Stimulated activated CD4-positive, alpha-beta T cell treated with anti-CD3 and anti-CD28 coated beads, Interleukin-1b, Interleukin-23, amount 100 ng/mL, for 1 hour (primary cell): ENCODE measurements at places on chromosomes 2 and 18.

DNA sequence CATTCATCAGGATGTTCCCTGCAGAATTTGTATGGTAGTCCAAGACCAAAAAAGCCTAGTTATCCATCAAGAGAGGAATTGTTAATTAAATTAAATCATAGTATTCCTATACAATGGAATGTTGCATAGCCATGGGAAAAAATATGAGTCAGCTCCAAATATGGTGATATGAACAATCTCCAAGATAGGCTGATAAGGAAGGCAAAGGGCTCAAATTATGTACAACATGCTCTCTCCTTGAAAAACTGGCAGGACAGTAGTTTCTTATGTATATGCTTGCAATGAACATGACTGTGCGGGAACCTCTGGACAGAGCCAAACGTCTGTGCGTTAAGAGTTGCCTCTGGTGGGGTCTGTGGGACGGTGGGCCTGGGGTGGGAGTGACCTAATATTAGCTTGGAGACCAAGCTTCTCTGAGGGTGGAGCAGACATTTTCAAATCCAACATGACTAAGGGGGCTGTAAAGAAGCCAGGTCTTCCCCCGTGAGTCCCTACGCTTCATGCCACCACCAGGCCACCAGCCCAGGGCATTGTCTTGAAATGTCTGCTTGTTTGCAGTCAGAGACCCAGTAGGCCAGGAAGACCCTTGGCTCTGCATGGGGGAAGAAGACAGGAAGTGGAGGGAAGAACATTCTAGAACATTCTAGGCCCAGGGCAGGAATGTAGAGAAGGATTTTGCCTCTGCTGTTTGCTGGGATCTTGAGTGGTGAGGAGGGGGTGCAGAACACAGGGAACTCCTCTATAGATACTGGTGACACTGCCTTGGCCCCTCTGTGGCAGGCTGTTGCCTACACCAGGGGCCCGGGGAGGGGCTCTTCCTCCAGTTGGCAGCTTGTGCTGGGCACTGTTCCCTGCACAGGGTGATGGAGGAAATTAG, 244.0 kb upstream of the HS6ST1 start:
- no peak for DNase-seq

DNA sequence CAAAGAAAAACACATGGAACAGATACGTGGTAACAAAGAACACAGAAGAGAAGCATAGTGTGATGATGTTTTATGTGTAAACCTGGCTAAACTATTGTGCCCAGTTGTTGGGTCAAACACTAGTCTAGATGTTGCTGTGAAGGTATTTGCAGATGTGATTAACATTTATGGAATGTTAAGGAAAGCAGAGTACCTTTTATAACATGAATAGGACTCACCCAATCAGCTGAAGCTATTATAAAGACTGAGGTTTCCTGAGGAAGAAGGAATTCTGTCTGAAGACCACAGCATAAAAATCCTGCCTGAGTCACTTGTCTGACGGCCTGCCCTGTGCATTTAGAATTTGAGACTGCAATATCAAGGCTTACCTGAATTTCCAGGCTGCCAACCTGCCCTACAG, 253.1 kb downstream of the DYM start:
- no peak for DNase-seq

- DNase-seq = no peak
These were observed 16.2 kb downstream of the SS18 start for GRCh38 chr18:26074246-26074645.

DNA sequence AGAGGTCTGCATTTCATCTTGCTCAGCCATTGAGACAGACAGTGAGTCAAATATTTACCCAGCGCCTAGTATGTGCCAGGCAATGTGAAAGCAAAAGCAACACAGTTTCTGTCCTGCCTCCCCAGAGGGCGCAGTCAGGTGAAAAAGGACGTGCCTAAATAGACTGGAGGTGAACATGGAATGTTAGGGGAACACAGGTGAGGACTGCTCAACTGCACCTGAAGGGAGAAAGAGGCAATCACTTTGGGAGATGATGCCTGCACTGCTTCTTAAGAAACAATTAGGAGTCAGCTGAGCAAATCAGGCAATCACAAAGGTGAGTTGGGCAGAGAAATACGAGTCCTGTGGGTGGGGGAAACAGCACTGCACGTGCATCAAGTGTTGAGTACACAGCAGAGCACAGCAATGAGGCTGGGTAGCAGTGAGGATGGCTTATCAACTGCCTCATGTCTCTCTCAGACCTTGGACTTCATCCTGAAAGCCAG, 218.3 kb upstream of the SMAD7 start:
- DNase-seq = no peak

GRCh38 chr2:204074456-204074855, 137.9 kb downstream of the ICOS start:
- no peak for DNase-seq

DNA sequence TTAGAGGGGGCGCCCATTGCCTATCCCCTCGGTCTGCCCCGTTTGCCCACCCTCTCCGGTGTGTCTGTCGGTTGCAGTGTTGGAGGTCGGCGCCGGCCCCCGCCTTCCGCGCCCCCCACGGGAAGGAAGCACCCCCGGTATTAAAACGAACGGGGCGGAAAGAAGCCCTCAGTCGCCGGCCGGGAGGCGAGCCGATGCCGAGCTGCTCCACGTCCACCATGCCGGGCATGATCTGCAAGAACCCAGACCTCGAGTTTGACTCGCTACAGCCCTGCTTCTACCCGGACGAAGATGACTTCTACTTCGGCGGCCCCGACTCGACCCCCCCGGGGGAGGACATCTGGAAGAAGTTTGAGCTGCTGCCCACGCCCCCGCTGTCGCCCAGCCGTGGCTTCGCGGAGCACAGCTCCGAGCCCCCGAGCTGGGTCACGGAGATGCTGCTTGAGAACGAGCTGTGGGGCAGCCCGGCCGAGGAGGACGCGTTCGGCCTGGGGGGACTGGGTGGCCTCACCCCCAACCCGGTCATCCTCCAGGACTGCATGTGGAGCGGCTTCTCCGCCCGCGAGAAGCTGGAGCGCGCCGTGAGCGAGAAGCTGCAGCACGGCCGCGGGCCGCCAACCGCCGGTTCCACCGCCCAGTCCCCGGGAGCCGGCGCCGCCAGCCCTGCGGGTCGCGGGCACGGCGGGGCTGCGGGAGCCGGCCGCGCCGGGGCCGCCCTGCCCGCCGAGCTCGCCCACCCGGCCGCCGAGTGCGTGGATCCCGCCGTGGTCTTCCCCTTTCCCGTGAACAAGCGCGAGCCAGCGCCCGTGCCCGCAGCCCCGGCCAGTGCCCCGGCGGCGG, 1.7 kb downstream of the MYCN start:
- no peak for DNase-seq

DNA sequence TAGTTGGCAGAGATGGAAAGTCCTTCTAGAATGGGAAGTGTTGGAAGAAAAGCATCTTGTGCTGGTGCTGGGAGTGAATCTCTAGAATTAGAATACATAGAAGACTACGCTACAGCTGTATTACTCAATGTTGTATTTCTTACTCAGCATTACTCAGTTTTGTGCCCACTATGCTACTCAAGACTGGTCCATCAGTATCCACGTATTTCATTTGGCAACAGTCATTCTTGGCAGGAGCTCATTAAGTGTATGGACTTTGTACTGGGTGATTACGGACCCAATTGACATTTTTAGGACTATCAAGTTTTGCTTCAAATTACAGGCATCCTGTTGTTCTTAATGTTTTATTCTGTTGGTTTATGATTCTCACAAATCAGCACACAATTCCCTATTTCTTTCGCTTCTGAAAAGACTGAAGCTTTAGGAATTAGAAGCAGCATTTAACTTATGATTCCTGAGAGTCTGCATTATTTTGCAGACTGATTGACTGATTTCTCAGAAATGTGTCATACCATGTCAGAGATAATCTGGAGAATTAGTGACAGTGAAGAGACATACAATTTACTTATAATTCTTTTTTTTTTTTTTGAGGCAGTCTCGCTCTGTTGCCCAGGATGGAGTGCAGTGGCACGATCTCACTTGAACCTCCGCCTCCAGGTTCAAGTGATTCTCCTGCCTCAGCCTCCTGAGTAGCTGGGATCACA, 136.9 kb downstream of the MYO3B start:
- DNase-seq = no peak

DNA sequence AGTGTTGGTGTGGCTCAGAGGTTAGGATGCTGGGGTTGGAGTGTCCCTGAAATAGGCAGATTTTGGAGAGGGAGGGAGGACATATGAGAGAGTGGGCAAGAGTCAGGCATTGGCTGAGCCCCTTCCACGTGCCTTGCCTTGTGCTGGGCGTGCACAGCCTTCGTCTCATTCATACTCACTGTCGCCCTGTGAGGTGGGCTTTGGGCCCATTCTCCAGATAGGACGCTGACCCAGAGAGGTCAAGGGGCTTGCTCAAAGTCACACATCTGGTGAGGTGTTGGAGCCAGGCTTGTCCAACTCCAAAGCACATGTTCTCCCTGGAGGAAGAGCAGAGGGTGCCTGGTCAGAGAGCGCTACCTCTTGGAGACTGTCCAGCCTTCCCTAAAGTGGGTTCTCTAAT, 166.8 kb downstream of the DYSF start:
- no peak for DNase-seq

DNA sequence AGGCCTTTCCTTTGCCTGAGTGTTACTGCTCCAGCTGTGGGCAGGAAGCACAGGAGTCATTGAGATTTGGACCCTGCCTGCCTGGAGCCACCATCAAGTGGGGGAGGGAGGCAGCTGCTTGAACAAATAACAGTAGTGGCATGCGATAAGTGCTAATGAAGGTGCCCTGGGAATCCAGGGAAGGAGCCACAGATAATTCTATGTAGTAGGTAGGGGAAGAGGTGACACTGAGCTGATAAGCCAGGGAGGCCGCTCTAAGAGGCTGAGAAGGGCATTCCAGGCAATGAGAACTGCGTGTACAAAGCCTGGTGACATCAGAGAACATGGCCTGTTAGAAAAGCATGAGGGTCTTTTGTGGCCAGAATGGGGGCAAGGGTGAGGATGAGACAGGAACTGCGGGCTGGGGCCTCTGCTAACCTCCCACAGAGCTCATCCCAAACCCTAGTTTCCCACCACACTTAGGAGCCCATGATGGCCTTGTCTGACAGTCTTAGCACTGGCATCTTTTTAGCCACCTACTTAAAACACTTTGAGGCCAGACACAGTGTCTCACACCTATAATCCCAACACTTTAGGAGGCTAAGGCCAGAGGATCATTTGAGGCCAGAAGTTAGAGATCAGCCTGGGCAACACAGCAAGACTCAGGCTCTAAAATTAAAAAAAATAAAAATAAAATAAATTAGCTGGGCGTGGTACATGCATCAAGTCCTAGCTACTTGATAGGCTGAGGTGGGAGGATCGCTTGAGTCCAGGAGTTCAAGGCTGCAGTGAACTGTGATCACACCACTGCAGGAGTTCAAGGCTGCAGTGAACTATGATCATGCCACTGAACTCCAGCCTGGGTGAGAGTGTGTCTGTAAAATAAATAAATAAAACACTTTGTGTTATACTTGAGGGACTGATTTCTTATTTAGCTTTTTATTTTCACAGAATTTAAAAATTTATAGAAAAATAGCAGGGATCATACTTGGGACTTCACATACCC, 58.9 kb downstream of the TET3 start:
- DNase-seq = no peak

GRCh38 chr2:200976710-200977109, 13.2 kb upstream of the ORC2 start:
- no peak for DNase-seq

DNA sequence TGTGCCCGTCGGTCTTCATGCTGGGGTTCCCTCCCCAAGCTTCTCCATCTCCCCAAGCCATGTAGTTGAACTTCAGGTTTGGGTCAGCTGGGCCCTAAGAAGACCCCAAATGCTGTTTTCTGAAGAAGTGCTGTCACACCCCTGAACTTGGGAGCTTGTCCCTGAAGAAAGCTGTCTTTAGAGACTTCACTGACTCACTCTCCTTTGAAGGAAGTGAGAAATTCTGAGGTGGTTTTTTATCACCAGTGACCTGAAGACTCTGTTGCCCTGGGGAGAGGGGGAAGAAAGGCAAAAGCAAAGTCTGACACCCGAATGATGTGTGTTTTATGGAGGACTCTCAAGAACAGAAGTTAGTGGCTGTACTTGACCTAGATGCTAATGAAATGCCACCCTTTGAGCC, 83.6 kb upstream of the BCL2L11 start:
- DNase-seq = no peak

GRCh38 chr2:3628241-3628679, 29.7 kb upstream of the ALLC start:
- no peak for DNase-seq
